COR-L47 (cell line): ENCODE measurements at places on chromosomes 11 and 22.

- no peak for DNase-seq
Measured at GRCh38 chr11:130814440-130815096, 101.7 kb downstream of the SNX19 start.

DNA sequence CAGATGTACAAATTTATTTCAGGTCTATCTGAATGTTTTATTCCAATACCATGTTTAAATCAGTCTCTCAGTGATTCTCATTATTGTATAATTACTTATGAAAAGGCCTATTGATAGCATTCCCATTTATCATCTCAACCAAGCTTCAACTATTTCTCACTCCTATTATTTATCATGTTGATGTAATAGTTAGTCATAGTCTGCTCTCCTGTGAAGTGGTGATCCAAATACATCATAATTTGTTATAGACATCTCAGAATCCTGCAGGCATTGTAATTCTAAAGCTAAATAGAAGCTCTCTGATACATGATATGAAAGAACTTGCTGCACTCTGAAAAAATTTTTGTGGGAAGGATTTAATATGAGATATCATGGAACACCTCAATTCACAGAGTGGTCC, 21.8 kb upstream of the OR8G1 start:
- no peak for DNase-seq

- DNase-seq, result no peak
Measured at GRCh38 chr22:17260298-17260697, 41.1 kb upstream of the ADA2 start.

GRCh38 chr11:44125598-44125997, 30.1 kb downstream of the EXT2 start:
- DNase-seq, result no peak

DNA sequence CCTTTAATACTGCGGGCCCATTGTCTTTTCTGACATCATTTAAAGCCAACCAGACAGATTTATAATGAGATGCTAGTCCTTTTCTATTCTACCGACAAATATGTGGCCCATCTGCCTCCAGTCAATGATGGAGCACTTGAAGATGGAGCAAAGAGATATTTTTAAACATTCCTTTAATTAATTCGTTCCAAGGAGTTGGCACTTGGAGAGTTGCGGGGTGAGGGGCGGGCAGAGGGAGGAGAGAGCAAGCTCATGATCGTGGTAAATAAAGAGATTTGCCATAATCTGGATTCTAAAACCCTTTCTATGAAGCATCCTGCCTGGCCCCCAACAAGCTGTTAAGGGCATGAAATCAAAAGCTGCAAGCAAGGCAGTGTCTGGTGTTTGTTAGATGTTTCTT, 5.0 kb downstream of the SLC1A2 start:
- no peak for DNase-seq

GRCh38 chr22:45742866-45743450, 71.3 kb downstream of the ATXN10 start:
- no peak for DNase-seq

DNA sequence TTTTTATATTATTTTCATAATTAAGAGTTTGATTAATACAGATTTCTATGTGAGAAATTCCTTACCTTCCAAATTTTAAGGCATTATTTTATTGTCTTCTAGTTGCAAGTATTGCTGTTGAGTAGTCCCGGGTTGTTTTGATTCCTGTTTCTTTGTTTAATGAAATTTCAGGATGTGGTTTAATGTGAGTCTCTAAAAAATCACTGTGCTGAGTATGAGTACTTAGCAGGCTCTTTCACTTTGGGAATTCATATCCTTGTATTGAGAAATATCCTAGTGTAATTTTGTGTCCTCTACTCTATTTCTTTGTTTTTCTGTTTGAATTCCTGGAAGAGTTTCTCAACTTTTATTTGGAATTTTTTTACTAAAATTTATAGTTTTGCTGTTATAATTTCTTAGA, 113.2 kb downstream of the TMEM135 start:
- no peak for DNase-seq

GRCh38 chr11:78651923-78652842, 77.5 kb upstream of the NARS2 start:
- DNase-seq, result no peak

GRCh38 chr11:27255447-27255828, 107.6 kb downstream of the CCDC34 start:
- no peak for DNase-seq

- no peak for DNase-seq
Measured at GRCh38 chr11:17793642-17794170, 59.1 kb downstream of the KCNC1 start.

DNA sequence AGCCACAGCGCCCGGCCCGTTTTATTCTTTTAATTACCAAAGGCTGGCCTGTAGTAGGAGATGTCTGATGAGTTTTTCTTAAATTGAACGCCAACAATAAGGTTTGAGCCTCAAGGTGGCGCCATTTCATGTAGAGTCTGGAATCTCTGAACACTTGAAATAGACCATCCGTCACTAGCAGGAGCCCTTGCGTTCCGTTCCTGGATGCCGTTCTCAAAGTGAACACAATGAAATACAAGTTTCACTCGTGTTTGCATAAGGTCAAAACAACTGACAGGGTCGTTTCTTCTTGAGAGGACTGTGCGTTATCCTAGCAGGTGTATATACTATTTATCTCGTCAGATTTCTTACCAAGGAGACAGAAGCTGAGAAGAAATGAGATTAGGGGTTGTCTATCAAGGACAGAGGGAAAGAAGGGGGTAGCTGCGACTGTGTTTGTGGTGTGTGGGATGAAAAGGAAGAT, 18.7 kb upstream of the SCGB1D1 start:
- peak; percentile 87 for DNase-seq

GRCh38 chr11:123509737-123510578, 79.9 kb downstream of the GRAMD1B start:
- DNase-seq, result no peak

- no peak for DNase-seq
Measured at GRCh38 chr11:34585304-34585734, 35.6 kb upstream of the EHF start.

DNA sequence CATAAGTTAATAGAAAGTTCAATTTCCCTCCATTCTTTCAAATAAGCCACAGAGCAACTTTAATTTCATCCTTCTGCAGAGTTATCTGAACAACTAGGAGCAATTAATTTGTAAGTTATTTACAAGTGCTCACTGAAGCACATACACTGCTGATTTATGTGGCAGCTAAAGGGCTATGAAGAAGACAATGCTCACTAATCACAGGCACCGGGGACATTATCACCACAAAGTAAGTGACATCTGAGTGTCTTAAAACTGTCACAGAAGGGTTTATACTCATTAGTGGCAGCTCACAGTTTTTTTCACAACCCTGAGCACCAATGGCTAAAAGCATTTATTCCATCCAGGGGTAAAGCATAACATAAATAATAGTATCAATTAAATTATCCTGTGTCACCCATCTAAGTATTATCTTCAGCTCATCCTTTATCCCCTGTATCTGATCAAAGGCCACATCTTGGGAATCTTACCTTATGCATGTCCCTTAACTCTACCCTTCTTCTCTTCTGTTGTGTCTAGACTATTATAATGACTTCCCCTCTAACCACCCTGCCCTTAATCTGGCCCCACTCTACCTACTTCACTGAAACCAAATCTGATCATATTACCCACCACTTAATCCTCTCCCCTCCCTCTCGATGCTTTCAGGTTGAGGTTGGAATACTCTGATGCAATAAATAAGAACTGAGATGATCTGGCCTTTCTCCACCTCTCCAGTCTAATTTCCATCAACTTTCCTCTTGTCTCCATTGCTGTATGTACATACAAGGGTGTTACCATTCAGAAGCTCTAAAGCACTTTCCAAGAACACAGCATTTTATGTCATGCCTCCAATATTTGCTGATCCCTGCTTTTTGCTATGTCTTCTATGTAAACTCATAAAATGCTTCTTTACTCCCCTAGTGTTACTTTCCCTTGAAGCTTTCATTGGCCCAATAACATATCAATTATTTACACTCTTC, 252.7 kb downstream of the CASP12 start:
- no peak for DNase-seq

- DNase-seq, result no peak
Measured at GRCh38 chr11:122096272-122097112, 19.5 kb downstream of the BLID start.

DNA sequence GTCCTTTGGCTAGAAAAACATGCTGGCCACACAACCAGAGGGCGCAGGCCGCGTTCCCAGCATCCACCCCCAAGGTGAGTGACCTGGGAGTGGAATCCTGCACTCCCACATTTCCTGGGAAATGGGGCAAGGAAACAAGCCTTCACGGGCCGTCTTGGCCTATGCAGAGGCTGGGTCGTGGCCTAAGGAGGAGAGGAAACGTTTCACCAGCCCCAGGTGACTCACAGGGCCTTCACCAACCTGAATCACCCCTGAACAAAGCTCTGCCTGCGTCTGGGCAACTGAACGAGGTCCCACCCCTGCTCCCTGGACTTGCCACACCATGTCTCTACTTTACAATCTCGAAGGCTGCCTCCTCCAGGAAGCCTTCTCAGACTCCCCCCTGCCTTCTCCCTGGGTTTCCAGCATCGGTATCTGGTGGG, 13.2 kb downstream of the MYH9 start:
- no peak for DNase-seq

- DNase-seq, result no peak
Measured at GRCh38 chr11:46472662-46472994, 81.1 kb upstream of the CHRM4 start.

- DNase-seq, result no peak
Measured at GRCh38 chr11:69599502-69599901, 41.5 kb upstream of the CCND1 start.

- DNase-seq, result no peak
Measured at GRCh38 chr22:36379593-36380361, 8.0 kb downstream of the MYH9 start.

- no peak for DNase-seq
Measured at GRCh38 chr11:74845978-74846517, 97.4 kb downstream of the RNF169 start.

DNA sequence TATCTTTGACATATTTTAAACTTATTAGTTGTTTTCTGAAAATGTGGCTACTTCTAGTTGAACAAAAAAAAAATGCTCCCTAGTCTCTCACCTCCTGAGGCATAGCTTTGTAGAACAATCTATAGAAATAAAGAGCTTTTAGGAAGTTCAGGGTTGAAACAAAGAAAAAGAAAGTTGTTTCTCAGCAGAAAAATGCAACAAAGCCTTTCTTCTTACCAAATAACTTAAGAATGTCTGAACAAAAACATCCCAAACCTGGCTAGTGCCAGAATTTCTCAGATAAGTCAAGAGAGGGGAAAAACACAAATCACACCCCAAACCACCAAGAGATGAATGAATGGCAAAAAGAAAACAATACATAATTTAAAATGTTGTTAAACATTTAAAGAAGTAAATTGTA, 114.1 kb downstream of the MAML2 start:
- DNase-seq, result no peak

- no peak for DNase-seq
Measured at GRCh38 chr11:102914238-102915043, 39.7 kb upstream of the MMP12 start.

- DNase-seq, result no peak
Measured at GRCh38 chr11:125257751-125258150, 93.2 kb downstream of the PKNOX2 start.

- no peak for DNase-seq
Measured at GRCh38 chr11:64387916-64388315, 29.0 kb downstream of the RPS6KA4 start.

GRCh38 chr11:126194121-126194543, 17.3 kb downstream of the RPUSD4 start:
- no peak for DNase-seq

DNA sequence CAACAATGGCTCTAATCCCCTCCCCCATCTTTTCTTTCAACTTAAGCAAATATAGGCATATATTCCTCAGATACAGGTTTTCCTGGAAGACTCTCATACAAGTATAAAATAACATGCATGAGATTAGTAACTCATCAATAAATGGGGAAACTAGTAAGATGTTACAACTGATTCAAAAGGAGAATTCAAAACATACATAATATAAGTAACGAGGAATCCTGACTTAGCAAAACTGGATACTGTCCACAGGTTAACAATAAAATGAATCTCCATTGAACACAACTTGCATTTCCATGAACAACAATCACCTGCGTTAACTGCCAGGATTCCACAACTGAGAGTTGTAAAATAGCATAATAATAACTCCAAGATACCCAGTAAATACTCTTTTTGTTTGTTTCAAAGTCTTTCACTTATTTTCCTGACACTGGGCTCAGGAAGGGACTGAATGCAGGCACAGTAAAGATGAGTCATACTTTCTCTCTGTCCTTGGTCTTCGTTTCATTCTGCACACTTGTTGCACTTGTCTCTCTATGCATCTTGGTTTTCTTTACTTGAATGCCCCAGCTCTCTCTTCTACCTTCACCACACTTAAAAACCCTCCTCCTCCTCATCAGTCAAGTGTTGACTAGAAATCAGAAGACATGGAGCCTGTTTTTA, 8.1 kb downstream of the APIP start:
- DNase-seq, result no peak

DNA sequence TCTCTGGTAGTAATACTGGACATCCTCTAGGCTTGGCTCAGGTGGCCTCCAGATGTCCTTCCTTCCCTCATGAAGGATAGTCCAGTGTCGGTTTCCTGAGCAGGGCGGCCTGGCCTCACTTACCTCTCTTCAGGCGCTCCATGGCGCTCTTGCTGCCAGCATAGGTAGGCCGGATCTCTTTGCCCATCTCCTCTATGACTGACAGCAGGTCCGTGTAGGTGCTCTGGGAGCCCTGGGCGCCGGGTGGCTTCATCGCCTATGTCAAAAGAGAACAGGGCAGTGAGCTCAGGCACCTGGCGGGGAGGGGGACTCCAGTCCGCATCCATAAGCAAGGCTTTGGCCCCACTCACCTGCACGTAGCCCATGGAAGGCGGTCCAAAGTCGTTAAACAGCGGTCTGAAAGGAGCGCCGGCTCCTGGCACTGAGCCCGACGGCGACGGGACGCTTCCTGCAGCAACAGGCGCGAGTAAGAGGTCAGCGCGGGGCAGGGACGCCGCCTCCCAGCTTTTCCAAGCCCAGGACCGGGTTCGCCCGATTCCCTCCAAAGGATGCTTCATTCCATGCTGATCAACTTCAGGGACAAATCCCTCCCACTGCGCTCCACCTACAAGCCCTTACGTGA, 609 bp downstream of the CDK2AP2 start:
- no peak for DNase-seq

- no peak for DNase-seq
Measured at GRCh38 chr11:6030708-6031405, at the start of gene OR56A1. TSS of gene OR56A1 (minus strand) at chr11:6030758. CDS start at chr11:6027692, 3,066 bp downstream.

- DNase-seq, result no peak
Measured at GRCh38 chr11:109374441-109374840, 47.5 kb upstream of the C11orf87 start.

DNA sequence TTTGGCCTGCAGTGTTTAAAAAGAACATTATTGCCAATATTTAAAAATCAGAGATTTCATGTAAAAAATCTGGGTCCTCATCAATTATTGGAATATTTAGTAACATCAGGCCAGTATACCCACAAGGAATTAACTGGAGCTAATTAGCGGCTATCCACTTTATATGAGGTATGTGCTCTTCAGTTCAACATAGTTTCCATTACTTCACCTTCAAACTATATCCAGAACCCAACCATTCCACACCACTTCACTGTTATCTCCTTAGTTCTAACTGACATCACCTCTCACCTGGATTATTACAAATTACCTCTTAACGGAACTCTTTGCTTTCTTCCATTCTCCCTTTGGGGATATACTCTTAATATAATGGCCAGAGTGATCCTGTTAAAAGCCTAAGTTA, 64.7 kb downstream of the DENND5A start:
- DNase-seq, result no peak

- no peak for DNase-seq
Measured at GRCh38 chr11:454043-454442, 4.0 kb downstream of the PTDSS2 start.
